IPS DF 6.9 (cell line): ENCODE measurements at places on chromosomes 5 and 9.

GRCh38 chr5:158814521-158814920 lies 285.2 kb downstream of the EBF1 start:
- DNase-seq: no peak

- peak; percentile 33 for DNase-seq
Measured at GRCh38 chr5:62138607-62139006, 167.4 kb upstream of the KIF2A start.

DNA sequence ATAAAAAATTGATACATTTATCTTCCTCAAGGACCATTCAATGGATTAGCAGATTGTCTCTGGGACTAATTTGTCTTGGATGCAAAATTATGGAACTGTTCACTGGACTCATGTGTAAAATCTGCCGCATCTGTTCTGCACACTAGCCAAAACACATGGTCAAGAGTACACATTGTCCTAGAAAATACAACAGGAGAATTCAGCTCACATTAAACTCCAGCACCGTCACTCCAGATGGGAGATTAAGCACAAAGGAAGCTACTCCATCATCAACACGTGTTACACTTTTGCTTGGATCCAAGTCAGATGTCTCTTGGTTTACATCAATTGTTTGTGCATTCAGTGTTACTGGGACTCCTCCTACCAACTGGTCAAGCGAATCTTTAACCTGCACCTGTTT lies 28.8 kb downstream of the C5 start:
- DNase-seq: no peak

GRCh38 chr5:38433160-38433861 lies 123.1 kb downstream of the LIFR start:
- DNase-seq: no peak

- DNase-seq: no peak
Measured at GRCh38 chr5:7866196-7866595, 2.6 kb downstream of the FASTKD3 start.

GRCh38 chr5:92836855-92837755 lies 743.9 kb downstream of the NR2F1-AS1 start:
- no peak for DNase-seq

GRCh38 chr9:2236850-2237249 lies 221.7 kb downstream of the SMARCA2 start:
- DNase-seq: no peak

- no peak for DNase-seq
Measured at GRCh38 chr9:86754581-86755560, 192.4 kb downstream of the GAS1 start.

DNA sequence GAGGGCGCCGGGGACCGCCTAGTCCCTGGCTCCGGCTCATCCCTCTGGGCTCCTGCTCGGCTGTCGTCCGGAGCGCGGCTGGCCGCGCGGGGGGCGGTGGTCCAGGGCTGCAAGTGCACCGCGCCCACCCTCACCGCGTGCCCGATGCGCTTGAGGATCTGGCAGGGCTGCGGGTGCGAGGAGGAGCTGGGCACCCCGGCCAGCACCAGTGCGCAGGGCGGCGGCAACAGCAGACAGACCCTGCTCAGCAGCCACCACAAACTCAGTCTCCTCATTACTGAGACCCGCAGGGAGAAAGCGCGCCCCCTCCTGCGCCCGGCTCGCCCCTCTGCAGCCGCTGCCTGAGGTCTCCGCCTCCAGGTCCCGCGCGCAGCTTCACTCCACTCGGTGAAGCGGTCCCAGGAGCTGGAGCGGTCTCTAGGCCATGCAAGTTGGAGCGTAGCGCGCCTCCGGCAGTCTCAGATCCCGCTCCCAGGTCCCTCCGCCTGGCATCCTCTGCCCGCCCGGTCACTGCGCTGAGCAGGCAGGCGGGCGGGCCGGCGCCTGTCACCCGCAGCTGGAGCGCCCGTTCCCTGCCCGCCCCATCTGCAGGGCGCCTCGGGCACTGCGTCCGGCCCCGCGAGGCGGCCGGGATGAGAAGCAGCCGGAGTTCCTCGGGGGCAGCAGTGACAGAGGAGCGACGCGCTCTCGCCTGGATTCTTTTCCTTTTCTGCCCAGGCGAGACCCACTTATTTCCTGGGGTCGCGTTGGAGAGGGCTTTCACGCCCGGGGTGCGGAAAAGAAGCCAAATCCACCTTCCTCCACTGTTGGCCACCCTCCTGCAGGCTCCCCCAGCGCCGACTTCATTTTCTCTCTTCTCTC lies 512 bp downstream of the GRIN3A start:
- DNase-seq: no peak

DNA sequence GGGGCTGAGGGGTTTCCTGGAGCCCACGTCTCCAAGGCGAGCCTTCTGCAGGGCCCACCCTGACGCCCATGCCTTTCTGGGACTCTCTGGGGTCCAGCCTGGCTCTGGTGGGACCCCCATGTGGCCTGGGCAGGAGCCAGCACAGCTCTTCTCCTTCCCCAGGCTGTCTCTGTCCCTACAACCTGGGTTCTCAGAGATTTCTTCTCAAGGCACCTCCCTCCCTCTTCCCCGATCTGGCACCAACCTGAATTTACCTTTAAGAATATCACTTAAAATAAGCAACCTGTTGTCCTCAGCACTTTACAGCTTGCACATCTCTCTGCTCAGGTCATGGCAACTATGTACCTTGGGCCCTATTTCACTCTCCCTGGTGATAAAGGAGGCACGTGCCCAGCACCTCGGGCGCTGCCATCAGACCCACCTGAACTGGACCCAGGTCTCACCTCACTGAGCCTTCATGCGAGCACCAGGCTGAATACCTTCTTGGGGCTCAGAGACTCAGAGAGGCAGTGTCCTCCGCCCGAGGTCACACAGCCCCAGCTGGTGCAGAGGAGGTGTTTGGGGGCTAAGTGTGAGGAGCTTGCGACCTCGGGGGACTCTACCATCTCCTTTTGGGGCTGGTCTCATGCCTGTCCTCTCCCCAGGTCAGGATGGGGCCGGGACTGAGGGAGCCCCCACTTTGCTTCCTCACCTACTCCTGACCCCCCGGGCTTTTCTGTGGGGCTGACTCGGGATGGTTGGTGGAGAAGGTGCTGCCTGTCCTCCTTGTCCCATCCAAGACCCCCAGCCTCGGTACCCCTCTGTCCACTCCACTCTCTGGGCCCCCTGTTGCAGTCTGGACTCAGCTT lies 217.7 kb downstream of the C9orf50 start:
- DNase-seq: no peak

GRCh38 chr9:118091711-118092500 lies 387.7 kb downstream of the TLR4 start:
- DNase-seq: no peak

DNA sequence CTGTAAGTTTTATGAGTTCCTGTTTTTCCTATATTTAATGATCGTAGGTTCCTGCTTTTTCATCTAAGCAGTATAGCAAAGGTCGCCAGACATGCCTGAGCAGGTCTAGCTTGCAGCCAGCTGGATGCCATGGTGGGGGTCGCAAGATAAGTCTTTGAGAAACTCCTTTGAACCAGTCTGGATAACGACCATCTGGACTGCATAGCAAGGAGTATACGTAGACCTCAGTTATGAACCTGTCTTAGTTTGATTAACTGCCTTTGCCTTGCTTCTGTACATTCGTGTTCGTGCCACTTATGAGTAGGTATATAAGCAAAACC lies 8.4 kb upstream of the SPATA31E1 start:
- no peak for DNase-seq

- DNase-seq: no peak
Measured at GRCh38 chr9:29290516-29290915, 1717.2 kb upstream of the C9orf72 start.

GRCh38 chr5:310941-311434 lies 10.5 kb upstream of the AHRR start:
- DNase-seq: no peak

DNA sequence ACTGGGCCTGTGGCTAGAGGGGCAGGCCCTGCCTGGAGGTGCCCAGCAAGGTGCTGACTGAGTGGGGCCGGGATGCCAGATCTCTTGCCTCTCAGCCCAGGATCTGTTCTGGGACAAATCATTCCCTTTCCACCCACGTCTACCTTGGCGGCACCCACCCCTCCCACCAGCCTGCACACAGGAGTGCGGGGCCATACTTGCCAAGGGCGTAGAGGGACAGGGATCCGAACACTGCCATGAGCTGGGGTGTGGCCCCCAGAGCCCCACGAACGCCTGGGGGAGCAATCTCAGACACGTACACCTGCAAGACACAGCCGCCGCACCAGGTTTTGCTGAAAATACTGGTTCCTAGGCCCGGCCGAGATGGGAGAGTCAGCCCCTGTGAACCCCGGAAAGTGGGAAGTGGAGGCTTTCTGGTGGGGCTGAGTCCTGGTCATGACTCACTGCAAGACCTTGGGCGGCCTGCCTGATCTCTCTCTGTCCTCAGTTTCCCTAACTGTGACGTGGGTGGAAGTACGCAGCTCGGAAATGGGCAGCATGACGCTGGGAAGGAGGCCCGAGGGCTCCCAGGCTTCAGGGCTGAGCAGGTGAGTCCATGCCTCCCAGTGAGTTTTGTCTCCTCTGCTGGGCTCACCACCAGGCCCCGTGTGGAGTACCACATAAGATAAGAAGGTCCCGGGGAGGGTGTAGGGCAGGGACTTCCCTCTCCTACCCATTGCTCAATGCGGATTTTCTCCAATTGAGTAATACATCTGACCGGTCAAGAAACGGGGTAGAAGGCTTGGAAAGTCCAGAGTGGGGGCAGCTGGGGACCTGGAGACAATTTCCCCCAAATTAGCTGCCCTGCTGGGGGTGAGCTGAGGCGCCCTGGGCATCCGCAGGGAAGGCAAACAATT lies 2.6 kb downstream of the SLC2A6 start:
- DNase-seq: no peak

DNA sequence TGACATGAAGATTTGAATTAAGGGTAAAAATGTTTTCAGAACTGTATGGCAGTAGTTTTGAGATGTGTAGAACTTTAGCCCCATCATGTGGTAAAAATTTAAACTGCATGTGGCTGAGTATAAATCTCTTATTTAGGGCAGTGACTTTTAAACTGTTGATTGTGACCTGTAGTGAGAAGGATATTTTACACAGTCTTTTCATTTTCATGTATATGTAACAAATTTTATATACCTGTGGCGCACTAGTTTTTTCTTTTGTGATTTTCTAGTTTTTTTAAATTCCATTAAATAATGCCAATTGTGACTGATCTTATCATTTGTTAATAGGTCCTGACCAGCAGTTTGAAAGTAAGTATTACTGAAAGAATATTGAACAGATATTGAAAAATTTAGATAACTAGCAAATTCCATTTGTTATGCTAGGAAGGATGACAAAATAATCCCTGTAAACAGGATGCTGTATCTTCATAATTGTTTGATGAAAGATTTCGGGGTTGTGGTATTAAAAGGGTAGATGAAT lies 47.2 kb downstream of the GPBP1 start:
- DNase-seq: peak; percentile 22

DNA sequence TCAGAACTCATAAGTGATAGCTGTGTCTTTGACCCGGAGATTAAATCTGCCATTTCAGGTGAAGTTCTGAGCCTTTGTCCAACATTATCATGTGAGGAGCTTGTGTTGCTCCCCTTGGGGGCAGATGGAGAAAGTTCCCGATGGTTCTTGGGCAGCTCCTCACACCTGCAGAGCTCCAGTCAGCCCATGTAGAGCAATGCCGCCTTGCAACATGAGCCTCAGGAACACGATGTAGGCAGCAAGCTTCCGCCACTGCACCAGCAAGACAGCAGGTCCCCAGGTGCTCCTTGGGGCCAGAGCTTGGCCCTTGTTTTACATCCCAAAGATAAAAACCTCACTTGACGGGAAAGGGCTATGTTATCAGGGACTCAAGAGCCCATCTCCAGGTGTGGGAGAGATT lies 292.7 kb downstream of the IRX1 start:
- no peak for DNase-seq

- no peak for DNase-seq
Measured at GRCh38 chr9:21491756-21492155, 9.6 kb upstream of the IFNE start.

- no peak for DNase-seq
Measured at GRCh38 chr5:151001436-151001835, 19.0 kb upstream of the GPX3 start.
